ENCODE measurements at places on chromosomes 12 and 14.

- DNase-seq: no peak
Measured at GRCh38 chr12:104360157-104360556, 56.6 kb downstream of the EID3 start.

GRCh38 chr12:46473634-46474329 is 101.2 kb upstream of the SLC38A2 start:
- no peak for DNase-seq

GRCh38 chr12:120885521-120885920 is 18.6 kb downstream of the SPPL3 start:
- DNase-seq: no peak

- no peak for DNase-seq
Measured at GRCh38 chr14:96086574-96087077, 47.5 kb downstream of the C14orf132 start.

DNA sequence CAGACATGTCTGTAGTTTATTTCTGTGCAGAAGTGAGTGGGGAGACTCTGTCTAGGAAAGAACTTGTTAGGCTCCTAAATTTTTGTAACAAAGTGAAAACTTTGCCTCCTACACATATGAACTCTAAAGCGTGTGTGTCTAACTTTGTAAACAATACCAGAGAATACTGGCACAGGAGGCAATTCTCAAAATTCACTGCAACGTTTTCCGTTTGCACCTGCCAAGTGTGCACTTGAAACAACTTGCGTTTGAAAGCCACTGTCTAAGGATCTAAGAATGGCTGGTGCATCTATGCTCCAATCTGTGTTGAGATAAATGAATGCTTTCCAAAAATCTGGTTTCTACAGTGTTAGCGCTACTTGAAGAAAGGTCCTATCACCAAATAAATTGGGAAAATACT is 15.3 kb downstream of the GRIP1 start:
- no peak for DNase-seq

DNA sequence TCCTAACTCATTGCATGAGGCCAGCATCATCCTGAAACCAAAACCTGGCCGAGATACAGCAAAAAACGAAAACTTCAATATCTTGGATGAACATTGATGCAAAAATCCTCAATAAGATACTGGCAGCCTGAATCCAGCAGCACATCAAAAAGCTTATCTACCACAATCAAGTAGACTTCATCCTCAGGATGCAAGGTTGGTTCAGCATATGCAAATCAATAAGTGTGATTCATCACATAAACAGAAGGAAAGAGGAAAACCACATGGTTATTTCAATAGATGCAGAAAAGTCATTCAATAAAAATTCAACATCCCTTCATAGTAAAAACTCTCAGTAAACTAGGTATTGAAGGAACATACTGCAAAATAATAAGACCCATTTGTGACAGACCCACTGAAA is 56.5 kb upstream of the PPFIA2 start:
- no peak for DNase-seq

GRCh38 chr12:7265251-7265650 is 38.6 kb upstream of the ACSM4 start:
- no peak for DNase-seq

GRCh38 chr14:98077176-98077575 is 1194.8 kb downstream of the BCL11B start:
- DNase-seq: no peak

DNA sequence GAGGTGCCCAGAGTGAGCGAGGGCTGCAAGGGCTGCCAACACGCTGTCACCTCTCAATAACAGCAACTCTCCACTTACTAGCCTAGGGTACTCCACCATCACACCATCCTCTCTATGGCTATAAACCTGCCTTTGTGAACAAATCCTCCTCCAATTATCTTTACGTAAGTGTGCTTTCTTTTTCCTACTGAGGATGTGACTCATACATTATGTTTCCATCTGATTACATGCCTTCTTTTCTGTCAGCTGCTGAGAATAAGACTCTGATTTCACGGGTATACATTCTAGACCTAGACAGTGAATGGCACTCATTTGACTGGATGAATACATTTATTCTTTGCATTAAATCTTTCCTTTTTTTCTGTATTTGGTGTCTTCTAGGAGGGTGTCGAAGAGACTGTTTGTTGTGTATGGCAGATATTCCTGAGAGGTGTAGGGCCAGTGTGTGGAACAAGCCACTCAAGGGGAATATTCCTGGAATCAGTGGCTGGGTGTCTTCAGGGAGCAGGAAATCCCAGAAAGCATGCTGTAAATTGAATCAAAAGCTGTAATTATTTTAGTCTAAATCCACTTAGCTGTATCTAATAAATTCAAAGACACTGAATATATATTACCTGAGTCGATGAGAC is 327.3 kb upstream of the TMTC1 start:
- no peak for DNase-seq

DNA sequence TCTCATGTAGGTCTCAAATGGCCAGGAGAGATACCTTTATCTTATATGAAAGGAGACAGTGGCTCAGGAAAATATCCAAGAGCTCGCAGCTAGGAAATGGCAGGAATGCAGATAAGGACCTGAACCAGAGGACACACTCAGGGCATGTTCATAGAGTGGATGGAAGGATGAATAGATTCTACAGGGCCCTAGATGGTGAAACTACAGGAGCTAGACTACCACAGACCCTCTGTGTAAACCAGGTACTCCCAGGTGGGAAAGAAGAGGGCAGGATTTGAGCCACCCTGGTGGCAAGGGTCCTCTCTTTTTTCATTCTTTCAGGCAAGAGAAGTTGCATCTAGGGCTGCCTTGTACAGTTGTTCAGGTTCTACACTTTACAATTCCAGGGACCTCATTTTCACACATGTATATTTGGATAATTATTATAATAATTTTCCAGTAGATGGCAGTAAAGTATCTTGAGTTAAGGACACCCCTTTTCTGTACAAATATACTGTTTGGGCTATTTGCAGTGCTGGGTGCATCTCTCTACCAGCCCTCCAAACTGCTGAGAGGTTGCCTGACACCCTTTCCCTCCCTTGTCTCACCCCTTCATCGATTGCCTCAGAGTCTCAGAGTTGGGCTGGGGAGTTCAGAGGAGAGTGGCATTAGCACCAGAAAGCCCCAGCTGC is 10.5 kb upstream of the ZDHHC22 start:
- DNase-seq: no peak

DNA sequence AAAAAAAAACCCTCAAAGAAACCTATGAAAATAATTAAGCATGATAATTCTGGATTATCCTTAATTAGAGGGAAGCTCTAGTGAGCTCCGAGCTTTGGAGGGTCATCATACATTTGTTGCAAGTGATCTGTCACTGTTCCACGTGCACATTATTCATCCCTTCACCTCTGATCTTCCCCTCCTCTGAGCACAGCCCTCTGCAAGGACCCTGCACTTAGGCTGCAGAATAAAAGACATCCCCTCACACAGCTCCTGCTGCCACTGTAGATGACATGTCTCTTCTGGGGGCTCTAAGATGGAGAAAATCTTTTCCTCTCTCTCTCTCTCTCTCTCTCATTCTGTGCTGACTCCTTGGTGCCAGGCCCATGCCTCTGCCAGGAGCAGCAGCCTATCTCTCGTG is 300.4 kb downstream of the EGLN3 start:
- DNase-seq: no peak

- DNase-seq: no peak
Measured at GRCh38 chr12:105041186-105041585, 43.1 kb downstream of the ALDH1L2 start.

- DNase-seq: no peak
Measured at GRCh38 chr12:96360550-96360949, 39.7 kb downstream of the CDK17 start.

DNA sequence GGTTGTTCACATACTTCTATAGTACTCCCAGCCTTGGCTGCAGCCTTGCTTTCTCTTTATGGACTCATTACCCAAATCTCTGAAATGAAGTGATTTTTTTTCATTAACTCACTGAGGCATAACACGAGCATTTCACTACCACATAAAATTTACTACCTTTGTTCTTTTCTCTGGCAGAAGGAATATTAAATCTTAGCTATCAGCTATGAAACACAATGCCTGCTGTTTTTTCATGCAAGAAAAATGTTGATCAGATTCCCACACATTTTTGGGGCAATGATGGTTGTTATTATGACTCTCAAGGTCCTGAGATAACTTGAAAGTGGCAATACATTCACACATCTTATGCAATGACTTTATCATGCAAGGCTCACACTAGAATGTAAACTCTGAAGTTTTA is 225.3 kb upstream of the ATP2B1 start:
- no peak for DNase-seq

DNA sequence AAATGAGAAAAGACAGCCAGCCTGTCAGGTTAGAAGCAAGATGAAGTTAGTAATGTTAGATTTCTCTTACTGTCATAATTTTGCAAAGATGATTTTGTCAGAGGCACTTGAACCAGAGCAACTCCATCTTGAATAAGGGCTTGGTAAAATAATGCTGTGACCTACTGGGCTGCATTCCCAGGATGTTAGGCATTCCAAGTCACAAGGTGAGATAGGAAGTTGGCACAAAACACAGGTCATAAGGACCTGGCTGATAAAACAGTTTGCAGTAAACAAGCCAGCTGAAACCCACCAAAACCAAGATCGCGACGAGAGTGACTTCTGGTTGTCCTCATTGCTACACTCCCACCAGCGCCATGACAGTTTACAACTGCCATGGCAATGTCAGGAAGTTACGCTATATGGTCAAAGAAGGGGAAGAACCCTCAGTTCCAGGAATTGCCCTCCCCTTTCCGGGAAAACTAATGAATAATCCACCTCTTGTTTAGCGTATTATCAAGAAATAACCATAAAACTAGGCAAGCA is 1313.5 kb upstream of the TMEM132C start:
- no peak for DNase-seq

DNA sequence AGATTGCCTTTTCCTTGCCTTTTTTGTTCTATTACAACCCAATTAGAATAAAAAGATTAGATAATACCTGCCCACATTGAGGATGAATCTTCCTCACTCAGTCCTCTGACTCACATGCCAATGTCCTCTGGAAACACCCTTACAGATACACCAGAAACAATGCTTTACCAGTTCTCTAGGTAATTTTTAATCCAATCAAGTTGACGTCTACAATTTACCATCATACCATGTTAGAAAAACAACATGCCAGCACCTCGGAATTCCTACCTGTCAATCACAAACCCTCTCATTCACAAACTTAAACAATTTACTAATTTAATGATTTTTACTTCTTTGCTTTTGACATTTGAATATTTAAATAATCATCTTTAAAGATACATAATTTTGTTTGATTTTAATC is 953.8 kb downstream of the TRHDE start:
- DNase-seq: no peak

GRCh38 chr12:80602455-80602854 is 105.0 kb upstream of the MYF6 start:
- no peak for DNase-seq

DNA sequence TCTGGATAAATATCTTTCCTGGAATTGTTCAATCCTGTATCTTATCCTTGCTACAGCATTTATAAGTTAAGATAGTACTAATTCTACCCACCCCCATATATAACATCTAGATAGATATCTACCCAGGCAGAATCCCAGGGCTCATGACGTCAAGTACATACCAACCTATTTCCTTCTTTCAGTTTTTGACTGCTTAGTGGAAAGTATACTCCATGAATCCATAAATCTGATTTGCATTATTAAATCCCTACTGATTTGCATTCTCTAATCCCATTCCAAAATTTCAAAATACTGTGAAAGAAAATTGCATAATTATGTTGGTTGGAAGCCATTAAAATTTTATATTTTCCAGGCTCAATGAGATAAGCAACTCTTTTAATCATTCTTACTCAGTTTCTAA is 111.7 kb downstream of the KITLG start:
- no peak for DNase-seq

DNA sequence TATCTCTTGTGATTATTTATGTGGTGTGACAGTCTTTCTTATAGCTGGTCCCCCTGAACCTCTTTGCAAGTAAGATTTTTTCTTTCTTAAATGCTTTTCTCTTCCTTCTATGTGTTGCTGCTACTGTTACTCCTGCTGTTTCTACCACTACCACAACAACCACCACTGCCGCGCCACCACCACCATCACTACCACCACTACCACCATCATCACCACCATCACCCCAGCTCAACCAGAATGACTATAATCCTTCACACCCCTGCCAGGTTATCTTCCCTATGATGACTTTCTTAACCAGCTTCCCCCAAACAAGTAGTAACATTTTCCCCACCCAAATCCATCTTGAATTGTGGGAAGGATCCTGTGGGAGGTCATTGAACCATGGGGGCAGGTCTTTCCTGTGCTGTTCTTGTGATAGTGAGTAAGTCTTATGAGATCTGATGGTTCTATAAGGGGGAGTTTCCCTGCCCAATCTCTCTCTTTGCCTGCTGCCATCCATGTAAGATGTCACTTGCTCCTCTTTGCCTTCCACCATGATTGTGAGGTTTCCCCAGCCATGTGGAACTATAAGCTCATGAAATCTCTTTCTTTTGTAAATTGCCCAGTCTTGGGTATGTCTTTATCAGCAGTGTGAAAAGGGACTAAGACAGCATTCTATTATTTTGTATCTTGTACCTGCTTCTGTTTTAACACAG is 52.2 kb downstream of the CHST11 start:
- no peak for DNase-seq

DNA sequence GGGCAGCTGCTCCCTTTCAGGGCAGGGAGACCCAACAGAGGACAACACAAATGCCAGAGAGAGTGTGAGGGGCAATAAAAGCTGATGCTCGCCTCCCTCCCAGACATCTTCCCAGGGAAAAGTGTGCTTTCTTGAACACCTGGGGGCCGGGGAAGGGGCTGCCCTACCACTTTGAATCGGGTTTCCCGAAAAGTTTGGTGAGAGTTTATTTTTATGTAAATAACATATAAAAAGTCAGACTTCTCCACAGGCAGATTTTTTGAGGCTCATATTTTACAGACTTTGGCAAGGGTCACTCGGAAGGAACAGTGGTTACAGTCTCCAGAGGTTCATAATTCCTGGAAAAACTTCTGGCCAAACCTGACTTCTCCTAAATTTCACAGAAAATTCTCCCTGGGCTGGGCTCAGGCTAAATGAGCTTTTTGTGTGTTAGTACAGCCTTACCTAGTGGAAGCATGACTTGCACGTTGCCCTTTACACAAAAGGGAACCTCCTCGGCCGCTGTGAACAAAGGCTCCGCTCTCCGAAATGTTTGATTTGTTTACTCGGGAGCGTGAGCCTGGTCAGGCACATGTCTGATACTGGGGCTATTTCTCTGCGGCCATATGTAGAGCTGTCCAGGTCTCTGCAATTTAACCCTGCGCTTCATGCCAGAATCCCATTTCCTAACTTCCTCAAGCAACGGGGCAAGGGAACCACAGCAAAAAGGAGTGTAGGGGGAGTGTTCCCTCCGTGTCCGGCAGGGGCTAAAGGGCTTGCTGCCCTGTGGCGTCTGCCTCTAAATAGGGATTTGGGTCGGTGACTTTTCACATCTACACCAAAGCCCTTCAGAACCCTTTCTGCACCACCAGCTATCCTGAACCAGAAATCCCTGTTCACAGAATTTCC is 3.4 kb downstream of the RTL1 start:
- peak; percentile 17 for DNase-seq

DNA sequence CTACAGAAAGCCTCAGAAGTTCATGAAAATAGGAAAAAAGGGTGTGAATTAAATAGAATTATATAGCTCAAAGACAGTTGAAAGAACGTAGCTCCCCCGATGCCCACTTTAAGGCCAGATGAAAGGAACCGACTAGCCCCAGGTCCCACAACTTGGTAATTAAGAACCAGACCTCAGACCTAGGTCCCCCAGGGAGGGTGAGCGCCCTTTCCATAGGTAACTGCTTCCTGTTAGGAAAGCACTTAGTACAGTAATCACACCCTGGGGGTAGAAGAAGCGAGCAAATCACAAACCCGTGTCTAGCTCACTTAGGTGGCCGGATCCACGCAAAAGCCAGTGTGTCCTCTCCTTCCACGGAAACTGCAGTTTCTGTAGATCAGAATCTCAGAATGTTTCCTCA is 77.1 kb downstream of the PLXNC1 start:
- no peak for DNase-seq

GRCh38 chr12:40464121-40464520 is 228.1 kb upstream of the CNTN1 start:
- no peak for DNase-seq

Data from stimulated activated CD8-positive, alpha-beta memory T cell treated with anti-CD3 and anti-CD28 coated beads, Interleukin-4, amount 100 ng/mL, for 48 hours (primary cell).